Stimulated activated CD8-positive, alpha-beta memory T cell treated with anti-CD3 and anti-CD28 coated beads, Interleukin-15, amount 100 ng/mL, for 4 hours (primary cell): ENCODE measurements at places on chromosomes 7 and 10.

GRCh38 chr7:3636131-3636860 is 335.2 kb downstream of the SDK1 start:
- no peak for DNase-seq

GRCh38 chr10:99590799-99591198 is 29.4 kb downstream of the SLC25A28 start:
- no peak for DNase-seq

DNA sequence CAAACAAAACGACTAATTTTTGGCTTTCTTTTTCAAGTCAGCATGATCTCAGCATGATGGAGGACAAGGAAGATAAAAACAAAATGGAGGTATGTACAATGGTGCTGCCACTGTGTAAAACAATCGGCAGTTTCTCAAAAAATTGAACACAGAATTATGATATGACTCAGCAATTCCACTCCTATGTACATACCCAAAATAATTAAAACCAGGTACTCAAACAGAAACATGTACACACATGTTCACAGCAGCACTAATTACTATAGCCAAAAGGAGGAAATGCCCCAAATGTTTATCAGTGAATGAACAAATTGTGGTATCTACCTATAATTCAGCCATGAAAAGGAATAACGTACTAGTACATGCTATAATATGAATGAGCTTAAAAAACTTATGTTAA is 29.9 kb downstream of the SNX13 start:
- no peak for DNase-seq

GRCh38 chr10:99598011-99598410 is 22.2 kb downstream of the SLC25A28 start:
- no peak for DNase-seq

DNA sequence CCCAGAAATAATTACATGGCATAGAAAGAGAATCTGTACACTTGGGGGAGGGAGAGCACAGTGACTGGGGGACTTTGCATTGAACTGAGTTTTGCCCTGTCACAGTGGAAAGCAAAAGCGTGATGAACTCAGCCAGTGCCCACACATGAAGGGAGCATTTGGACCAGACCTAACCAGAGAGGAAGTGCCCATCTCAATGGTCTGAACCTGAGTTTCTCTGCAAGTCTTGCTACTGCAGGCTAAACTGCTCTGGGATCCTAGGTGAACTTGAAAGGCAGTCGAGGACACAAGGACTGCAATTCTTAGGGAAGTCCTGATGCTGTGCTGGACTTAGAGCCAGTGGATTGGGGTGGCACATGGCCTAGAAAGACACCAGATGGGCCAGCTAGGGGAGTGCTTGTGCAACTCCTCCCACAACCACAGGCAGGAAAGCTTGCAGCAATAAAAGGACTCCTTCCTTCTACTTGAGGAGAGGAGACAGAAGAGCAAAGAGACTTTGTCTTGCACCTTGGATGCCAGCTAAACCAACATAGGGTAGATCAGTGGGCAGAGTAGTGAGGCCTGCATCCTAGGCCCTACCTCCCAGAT is 259.0 kb downstream of the GRM8 start:
- DNase-seq = no peak

DNA sequence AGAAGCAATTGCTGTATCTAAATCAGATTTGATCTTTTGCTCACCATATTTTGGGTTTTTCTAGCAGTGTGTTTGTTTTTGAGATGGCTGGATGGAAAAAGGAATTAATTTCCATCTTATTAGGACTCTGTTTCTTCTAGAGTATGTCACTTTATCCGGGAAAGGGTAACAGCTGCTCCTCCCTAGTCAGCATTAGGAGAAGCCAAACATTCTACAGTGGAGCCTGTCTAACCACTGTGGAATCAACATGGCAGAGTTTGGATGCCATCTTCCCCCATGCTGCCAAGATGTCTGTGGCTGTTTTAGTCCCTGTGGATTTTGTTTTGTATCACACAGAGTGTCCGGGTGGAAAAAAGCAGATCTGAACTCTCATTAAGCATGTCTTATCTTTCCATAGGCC is 16.0 kb upstream of the LMOD2 start:
- no peak for DNase-seq
